Left renal pelvis (tissue), 4 donors: ENCODE measurements at places on chromosomes 6 and 20. TPM values are rescaled to one million over a fixed set of nuclear protein-coding genes. Genes with fewer than 3 reads are reported as not detected.

The GPX5 gene
- polyA plus RNA-seq: not detected

The TNF gene
- polyA plus RNA-seq: 0.23 TPM

The ANGPT4 gene
- 0.23 TPM for polyA plus RNA-seq

The KHDRBS2 gene
- polyA plus RNA-seq: 0.48 TPM

The CD24 gene
- 63.4 TPM for polyA plus RNA-seq

The MPC1 gene
- 47.3 TPM for polyA plus RNA-seq

The TSBP1 gene
- polyA plus RNA-seq: not detected

The PRL gene
- polyA plus RNA-seq: not detected

The SYNDIG1 gene
- polyA plus RNA-seq: 9.3 TPM

The RBPJL gene
- polyA plus RNA-seq: not detected

The TTLL9 gene
- polyA plus RNA-seq: 0.48 TPM

The HEY2 gene
- 8.4 TPM for polyA plus RNA-seq

The SF3B5 gene
- polyA plus RNA-seq: 146 TPM

The HLA-DMA gene
- 16.2 TPM for polyA plus RNA-seq

The PKHD1 gene
- 23.8 TPM for polyA plus RNA-seq

The MLN gene
- polyA plus RNA-seq: 0.53 TPM

The CRYBG1 gene
- 32.4 TPM for polyA plus RNA-seq

The BPIFB2 gene
- polyA plus RNA-seq: not detected

The PRRC2A gene
- 224 TPM for polyA plus RNA-seq

The ZNF391 gene
- polyA plus RNA-seq: 14.2 TPM

The SOX18 gene
- 13.6 TPM for polyA plus RNA-seq

The HCRTR2 gene
- 0.49 TPM for polyA plus RNA-seq

The FOXF2 gene
- polyA plus RNA-seq: 0.35 TPM

The TREM1 gene
- 0.34 TPM for polyA plus RNA-seq

The DEFB124 gene
- 1.2 TPM for polyA plus RNA-seq

The HLA-A gene
- 150 TPM for polyA plus RNA-seq

The C2 gene
- polyA plus RNA-seq: 3.1 TPM

The HLA-DRB1 gene
- polyA plus RNA-seq: 24.8 TPM

The LKAAEAR1 gene
- polyA plus RNA-seq: not detected

The TAF11 gene
- polyA plus RNA-seq: 51.1 TPM

The CAGE1 gene
- not detected for polyA plus RNA-seq

The SH3BGRL2 gene
- polyA plus RNA-seq: 32.2 TPM

The CST2 gene
- polyA plus RNA-seq: not detected

The MCCD1 gene
- polyA plus RNA-seq: 18.6 TPM

The COL9A3 gene
- 51.8 TPM for polyA plus RNA-seq

The SIGLEC1 gene
- 1.2 TPM for polyA plus RNA-seq

The FUT9 gene
- 3.6 TPM for polyA plus RNA-seq

The RAB5IF gene
- 46.0 TPM for polyA plus RNA-seq

The NKAIN4 gene
- 28.4 TPM for polyA plus RNA-seq
